Left hindlimb (tissue), 1 donor: ENCODE measurements at places on chromosomes 16 and 17.
A peak's percentile ranks its signal among the peaks of the same experiment; 100 is the strongest.

DNA sequence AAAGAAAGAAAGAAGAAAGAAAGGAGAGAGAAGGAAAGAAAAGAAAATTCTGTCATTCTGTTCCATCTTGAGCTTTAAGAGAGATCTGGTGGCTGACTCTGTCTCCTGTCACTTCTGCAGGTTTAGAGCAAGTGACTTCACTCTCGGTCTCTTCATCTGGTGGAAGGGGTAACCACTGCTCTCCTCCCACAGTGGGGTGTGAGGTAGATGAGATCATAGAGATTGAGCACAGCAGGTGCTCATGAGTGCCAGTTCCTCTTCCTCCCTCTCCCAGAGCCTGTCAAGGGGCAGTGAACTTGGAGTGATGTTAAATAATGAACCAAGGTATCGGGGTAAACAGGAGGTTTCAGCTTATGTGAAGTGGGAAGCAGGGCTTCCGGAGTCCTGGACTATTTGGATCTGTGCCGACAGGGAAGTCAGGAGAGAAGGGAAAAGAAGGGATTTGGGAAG is 47.7 kb downstream of the BEAN1 start:
- no peak for DNase-seq

- no peak for DNase-seq
Measured at GRCh38 chr17:44115585-44116415, 7.6 kb downstream of the HDAC5 start.

- no peak for DNase-seq
Measured at GRCh38 chr16:17963185-17963836, 373.2 kb downstream of the NPIPA8 start.

DNA sequence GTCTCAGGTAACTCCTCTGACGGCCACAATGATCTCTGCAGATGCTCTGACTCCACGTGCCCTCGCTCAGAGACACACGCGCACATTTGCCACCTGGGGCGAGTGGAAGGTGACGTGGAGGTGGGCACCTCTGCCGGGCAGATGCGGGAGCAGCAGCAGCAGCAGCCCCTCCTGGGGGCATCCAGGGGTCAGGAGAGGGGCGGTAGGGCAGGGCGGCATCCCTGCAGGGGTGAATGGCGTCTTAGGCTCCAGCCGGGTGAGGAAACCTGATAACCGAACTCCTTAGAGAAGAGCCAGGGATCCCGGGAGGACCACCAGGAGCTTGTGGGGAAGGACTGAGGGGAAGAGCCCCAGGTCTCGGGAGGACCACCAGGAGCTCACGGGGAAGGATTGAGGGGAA is 34.6 kb upstream of the CDH15 start:
- peak; percentile 24 for DNase-seq

- DNase-seq, result no peak
Measured at GRCh38 chr16:7443142-7443541, 110.5 kb downstream of the RBFOX1 start.

GRCh38 chr17:50889528-50890118 is 23.5 kb upstream of the TOB1 start:
- DNase-seq, result no peak

GRCh38 chr17:42133461-42134041 is 10.9 kb downstream of the HSPB9 start:
- DNase-seq, result no peak

- peak; percentile 54 for DNase-seq
Measured at GRCh38 chr16:70430667-70431536, 8.0 kb downstream of the ST3GAL2 start.

- DNase-seq, result no peak
Measured at GRCh38 chr16:77308163-77308561, 109.0 kb downstream of the SYCE1L start.

- DNase-seq, result peak; percentile 45
Measured at GRCh38 chr16:9199311-9199710, 107.9 kb downstream of the HAPSTR1 start.

DNA sequence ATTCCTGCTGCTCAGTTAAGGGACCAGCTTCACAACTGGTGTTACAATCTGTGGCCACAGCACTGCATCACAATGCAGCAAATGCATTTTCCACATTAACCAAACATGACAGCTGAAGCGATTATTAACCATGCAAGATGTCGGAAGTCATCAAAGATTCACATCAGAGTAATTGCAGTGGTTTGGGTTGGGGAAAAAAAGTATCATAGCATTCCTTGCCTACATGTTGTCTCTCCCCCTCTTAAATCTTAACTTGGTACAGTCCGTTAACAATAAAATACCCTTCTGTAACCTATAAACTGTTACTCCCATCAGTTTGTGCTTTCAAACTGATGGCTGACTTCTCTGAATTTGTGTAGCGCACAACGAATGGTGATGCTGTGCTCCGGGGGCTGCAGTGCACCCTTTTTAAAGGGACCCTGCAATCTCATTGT is 51.6 kb downstream of the NUP93 start:
- no peak for DNase-seq

- no peak for DNase-seq
Measured at GRCh38 chr16:29984137-29984763, 10.6 kb downstream of the TAOK2 start.

DNA sequence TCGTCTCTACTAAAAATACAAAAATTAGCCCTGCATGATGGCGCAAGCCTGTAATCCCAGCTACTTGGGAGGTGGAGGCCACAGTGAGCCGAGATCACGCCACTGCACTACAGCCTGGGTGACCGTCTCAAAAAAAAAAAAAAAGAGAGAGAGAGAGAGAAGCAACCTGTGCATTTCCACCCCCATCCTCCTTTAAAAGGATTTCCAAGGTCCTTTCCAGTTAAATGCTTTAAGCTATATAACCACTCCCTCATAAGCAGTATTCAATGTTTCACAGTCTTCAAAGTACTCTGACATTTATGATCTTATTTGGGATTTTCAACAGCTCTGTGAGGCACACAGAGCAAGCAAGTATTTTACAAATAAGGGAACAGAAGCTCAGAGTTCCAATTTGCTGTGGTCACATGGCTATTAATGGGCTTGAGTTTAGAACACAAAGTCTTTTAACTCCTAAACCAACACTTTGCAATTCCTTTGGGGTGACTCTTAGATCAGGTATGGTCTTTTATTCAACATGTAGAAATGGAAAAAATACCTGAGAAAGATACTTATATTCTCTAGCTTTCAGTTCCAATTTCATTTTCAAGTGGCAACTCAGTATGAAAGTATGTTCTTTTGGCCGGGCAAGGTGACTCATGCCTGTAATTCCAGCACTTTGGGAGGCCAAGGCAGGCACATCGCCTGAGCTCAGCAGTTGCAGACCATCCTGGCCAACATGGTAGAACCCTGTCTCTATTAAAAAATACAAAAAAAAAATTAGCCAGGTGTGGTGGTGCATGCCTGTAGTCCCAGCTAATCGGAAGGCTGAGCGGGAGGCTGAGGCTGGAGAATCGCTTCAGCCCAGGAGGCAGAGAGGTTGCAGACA is 31.3 kb downstream of the SPOP start:
- no peak for DNase-seq
